ENCODE measurements at places on chromosomes 11 and 22. TPM values are rescaled to one million over a fixed set of nuclear protein-coding genes. Genes with fewer than 3 reads are reported as not detected.

- H3K27ac ChIP-seq: peak overlapping the region; percentile 81
- DNase-seq: peak; percentile 51
- no peaks in the 10 kb centered on the region for H3K36me3 ChIP-seq
Observed at GRCh38 chr11:67351275-67352005, 1.9 kb downstream of the POLD4 start.

- H3K27ac ChIP-seq: no peak overlapping the region
- DNase-seq: no peak
- no peak overlapping the region for H3K4me3 ChIP-seq
- H3K27me3 ChIP-seq: peaks cover 9% of the 10 kb centered on the region
Observed at GRCh38 chr11:1403078-1403620, 13.4 kb downstream of the BRSK2 start.

DNA sequence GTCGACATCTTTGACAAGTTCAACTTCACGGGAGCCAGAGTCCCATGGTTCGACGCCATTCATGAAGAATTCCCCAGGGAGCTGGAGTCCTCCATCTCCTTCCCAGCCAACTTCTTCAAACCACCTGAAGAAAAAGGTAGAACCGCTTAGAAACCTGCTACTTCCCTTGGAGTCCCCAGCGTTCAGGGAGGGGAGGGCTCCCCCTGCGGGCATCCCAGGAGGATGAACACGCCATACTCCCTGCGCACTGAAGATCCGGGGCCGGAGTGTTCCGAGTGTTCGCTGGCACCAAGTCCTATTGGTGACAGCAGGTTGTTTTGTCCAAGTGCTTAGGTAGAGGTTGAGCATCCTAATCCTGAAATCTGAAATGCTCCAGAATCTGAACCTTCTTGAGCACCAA, 51.7 kb upstream of the PRODH start:
- no peaks in the 10 kb centered on the region for H3K4me1 ChIP-seq
- peaks cover 22% of the 10 kb centered on the region for H3K27me3 ChIP-seq
- no peak overlapping the region for H3K27ac ChIP-seq
- H3K4me3 ChIP-seq: no peak overlapping the region

DNA sequence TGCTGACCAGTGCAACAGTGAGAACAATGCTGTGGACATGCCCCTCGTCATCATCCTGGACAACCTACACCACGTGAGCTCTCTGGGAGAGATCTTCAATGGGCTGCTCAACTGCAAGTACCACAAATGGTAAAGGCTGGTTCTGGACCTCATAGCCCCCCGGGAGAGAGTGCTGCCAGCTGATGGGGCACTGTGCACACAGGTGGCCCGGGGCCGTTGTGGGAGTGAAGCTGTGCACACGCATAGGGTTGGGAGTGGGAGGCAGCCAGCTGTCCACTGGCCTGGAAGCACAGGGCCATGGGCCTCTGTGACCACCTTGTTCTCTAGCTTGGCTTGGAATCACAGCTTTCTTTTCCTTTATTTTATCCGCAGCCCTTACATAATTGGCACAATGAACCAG, 57.0 kb downstream of the DBX1 start:
- no peak overlapping the region for H3K27ac ChIP-seq
- H3K4me1 ChIP-seq: peaks cover 5% of the 10 kb centered on the region
- peaks cover 5% of the 10 kb centered on the region for H3K27me3 ChIP-seq
- DNase-seq: no peak
- peaks cover 3% of the 10 kb centered on the region for H3K36me3 ChIP-seq

GRCh38 chr11:34652191-34652973, 31.5 kb downstream of the EHF start:
- H3K27ac ChIP-seq: peak overlapping the region; percentile 14
- H3K4me1 ChIP-seq: peaks cover 22% of the 10 kb centered on the region
- peaks cover 14% of the 10 kb centered on the region for H3K27me3 ChIP-seq
- no peak for DNase-seq
- peaks cover 2% of the 10 kb centered on the region for H3K36me3 ChIP-seq

DNA sequence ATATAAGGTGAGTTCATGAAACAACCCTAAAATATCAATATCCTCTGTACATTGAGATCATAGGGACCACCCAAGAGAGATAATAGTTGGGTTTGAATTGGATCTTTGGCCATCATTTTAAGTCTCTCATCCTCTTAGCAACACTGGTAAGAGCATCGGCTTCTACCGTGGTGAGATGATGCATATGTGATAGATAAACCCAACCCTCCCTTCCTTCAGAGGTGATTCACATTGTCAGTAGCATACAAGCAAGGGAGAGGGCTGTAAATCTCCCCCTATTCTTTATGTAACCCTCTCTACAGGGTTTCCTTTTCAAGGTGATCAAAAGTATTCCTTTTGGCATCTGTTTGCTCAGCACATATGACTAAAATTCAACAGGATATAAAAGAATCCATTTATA, 102.4 kb upstream of the MTMR2 start:
- no peak for DNase-seq
- H3K4me3 ChIP-seq: no peak overlapping the region
- H3K36me3 ChIP-seq: no peaks in the 10 kb centered on the region
- no peaks in the 10 kb centered on the region for H3K27me3 ChIP-seq

DNA sequence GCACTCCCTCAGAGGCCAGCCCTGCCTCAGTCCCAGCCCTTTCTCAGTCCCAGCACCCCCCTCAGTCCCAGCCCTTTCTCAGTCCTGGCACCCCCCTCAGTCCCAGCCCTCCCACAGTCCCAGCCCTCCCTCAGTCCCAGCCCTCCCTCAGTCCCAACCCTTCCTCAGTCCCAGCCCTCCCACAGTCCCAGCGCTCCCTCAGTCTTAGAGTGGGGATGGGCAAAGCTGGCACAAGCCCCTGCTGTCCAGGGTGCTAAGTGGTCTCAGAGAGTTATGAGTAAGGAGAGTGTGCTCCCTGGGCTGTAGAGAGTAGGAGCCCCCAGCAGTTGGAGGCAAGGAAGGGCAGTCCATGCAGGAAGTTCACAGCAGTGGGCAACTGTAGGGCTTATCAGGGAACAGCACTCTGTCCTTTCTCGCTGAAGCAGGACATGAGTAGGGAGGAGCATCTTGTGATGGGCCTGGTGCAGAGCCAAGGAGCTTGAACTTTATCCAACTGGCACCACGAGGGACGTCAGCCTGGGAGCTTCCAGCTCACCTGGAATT, 51.4 kb upstream of the CRYBB3 start:
- no peaks in the 10 kb centered on the region for H3K27me3 ChIP-seq
- DNase-seq: no peak

DNA sequence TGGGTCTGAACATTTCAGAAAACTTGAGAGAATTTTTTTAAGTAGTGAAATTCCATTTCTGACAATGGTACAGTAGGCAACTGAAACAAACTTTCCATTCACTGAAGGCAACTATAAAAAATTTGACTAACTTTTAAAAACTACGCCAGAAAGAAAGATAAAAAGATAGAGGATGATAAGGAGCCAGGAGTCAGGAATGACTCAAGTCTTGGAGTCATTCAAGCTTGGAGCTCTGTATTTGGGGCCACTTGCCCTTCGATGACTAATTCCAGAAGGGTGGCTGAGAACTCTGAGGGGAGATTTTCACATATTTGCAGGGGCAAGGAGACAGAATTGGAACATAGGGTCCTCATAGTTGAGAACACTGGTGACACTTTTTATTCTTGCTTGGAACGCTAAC, 1083.2 kb upstream of the CNTN5 start:
- H3K27me3 ChIP-seq: no peaks in the 10 kb centered on the region
- no peak overlapping the region for H3K27ac ChIP-seq
- H3K4me3 ChIP-seq: no peak overlapping the region
- no peaks in the 10 kb centered on the region for H3K4me1 ChIP-seq
- DNase-seq: no peak

- H3K27ac ChIP-seq: no peak overlapping the region
- H3K4me1 ChIP-seq: no peaks in the 10 kb centered on the region
- no peak for DNase-seq
- no peaks in the 10 kb centered on the region for H3K36me3 ChIP-seq
- no peak overlapping the region for H3K4me3 ChIP-seq
Observed at GRCh38 chr11:21072558-21072957, 403.2 kb downstream of the NELL1 start.

Gene MFRP
- total RNA-seq: not detected

Gene ACTN3
- not detected for total RNA-seq

Gene SOX6
- not detected for total RNA-seq

Gene CNTF
- 3.8 TPM for total RNA-seq

Gene NAALAD2
- not detected for total RNA-seq

Gene KRTAP5-7
- not detected for total RNA-seq

Data from T-helper 17 cell (primary cell).